ENCODE measurements at places on chromosomes 13 and 19.

DNA sequence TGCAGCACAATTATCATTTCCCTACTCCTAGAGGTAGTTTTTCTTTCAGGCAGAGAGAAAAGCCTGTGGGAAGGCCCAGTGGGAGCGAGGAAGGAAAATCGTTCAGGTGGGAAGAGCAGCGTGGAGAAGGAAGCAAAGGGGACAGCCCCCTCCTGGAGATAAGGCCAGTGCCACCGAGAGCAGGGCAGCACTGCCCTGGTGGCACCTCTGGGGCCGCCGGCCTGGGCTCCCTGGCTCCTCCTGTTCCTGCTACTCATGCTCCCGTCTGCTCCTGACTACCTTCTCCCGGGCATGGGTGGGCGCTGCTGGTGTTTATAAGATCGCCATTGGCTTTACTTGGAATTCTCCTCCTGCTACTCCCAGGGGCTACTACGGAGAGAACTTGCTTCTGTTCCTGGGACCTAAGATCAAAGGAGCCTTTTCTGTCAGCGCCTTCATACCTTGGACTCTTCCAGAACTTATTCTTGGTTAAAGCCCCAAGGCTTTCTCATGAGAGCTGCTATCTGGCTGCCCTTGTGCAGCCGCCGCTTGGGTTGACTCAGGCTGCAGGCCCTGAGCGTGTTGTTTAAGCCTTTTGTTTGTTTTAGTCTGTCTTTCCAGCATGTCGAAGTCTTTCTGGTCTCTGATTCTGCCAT is 3.7 kb upstream of the FLT1 start:
- no peak for DNase-seq

DNA sequence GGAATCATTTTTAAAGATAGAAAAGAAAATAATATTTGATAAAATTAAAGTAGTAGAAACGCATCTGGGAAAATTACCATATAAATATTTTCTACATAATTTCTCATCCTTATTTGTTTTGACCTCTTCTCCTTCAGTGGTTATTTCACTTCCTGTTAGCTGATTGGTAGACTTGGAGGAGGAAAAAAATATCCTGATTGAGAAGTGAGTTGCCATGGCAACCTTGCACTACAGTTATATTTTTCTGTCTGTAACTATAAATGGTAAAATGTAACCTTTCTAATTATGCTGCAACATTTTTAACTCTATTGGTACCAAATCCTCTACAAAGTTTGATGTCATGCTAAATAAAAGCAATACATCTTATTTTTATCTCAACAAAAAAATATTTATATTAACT is 45.2 kb downstream of the SCEL start:
- DNase-seq: no peak

GRCh38 chr13:25920931-25921330 is 130.9 kb downstream of the SHISA2 start:
- DNase-seq: no peak

DNA sequence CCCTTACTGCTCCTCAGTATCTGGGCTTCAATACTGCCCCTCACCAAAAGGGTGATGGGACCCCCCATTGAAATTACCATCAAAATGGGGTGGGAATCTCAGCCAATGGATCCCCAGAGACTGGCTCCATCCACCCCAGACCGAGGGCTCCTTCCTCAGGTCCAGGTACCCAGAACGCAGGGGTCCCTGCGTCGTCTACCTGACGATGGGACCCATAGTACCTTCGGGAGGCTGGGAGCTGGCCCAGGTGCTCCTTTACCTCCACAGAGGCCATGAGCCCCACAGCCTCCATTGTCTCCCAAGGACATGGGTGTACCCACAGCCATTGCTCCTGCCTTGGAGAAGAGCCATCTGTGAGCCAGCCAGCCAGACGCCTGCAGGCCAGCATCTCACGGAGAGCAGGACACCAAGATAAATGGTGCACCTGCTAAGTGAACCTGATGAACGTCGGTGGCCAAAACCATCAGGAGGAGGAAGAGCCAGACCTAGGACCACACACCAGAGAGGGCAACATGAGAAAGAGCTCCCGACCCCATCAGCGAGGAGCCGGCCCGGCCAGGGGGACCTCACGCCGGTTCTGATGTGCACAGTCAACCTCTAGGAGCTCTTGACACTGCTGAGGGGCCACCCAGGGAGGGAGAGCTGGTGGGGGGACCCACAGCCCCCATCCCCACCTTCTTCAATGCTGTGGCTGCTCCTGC is 156.8 kb upstream of the SOX1 start:
- no peak for DNase-seq

DNA sequence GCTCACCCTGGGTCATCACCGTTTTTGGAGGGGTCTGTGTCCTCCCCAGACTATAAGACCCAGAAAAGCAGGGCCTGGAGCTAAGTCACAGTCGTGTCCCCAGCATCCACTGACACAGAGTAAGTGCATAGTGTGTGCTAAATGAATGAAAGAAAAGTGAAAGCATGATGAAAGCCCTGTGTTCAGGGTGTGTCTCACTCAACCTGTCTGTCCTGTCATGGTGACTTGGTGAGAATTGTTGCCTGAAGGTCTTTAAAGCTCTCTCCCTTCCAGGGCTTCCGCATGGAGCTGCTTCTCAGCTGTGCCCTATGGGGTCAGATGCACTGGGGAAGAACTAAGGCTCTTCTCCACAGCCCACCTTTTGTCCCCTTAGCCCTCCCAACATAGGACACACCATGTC is 20.5 kb upstream of the IGFL1 start:
- DNase-seq: no peak

GRCh38 chr13:33577007-33577406 is 240.9 kb upstream of the RFC3 start:
- DNase-seq: no peak

DNA sequence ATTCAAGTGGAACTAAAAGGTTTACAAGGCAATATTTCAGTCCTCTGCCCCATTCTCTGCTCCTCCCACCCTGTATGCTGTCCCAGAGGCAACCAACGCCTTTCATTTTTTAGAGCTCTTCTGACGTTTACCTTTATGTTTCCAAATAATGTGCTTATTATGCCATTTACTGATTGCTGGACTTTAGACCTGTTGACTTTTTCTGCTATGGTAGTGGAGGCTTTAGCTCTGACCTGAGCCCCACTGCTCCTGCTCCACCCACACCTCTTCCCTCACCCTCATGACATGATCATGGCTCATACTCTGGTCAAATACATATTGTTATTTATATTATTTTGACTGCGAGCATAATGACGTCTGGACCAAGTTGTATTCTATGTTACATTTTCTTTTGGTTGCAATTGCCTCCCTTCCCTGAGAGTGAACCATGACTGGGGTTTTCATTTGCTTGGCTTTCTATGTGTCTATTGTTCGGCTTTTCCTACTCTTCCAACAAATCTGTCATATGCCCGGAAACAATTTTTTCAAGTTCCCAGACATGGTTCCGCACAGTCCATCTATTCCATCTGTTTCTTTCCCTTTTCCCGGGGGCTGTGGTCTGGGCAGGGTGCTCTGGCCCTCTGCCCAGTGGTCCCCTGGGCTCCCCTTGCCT is 31.4 kb upstream of the GJB6 start:
- no peak for DNase-seq

GRCh38 chr19:4369888-4370260 is 26.5 kb downstream of the MPND start:
- DNase-seq: peak; percentile 73

DNA sequence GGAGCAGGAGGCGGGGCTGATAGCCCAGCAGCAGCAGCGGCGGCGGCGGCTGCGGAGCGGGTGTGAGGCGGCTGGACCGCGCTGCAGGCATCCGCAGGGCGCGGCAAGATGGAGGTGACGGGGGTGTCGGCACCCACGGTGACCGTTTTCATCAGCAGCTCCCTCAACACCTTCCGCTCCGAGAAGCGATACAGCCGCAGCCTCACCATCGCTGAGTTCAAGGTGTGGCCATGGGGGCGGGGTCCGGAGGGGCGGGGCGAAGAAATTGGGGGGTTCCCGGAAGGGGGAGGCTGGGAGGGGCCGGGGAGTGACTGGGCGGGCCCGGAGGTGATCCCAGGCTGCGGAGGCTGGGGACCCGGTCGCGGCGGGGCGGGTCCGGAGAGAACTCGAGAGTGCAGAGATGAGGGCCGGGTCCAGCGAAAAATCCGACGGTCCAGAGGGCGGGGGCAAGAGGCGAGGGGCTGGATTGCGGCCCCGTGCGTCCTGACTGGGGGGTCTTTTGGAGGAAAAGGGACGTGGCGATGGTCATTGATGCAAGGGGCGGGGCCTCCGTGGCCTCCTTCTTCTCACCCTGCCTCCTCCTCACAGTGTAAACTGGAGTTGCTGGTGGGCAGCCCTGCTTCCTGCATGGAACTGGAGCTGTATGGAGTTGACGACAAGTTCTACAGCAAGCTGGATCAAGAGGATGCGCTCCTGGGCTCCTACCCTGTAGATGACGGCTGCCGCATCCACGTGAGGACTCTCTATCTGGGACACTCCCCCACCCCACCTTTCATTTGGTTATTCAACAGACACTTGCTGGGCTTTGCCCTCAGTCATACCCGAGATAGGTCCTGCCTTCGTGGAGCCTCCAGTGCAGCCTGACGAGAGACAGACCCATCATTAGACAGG is at the start of gene TBCB:
TSS of gene TBCB (plus strand) at position 16 of the 891 bp plus-strand sequence. CDS start at position 109, 93 bp downstream.
- peak; percentile 90 for DNase-seq

DNA sequence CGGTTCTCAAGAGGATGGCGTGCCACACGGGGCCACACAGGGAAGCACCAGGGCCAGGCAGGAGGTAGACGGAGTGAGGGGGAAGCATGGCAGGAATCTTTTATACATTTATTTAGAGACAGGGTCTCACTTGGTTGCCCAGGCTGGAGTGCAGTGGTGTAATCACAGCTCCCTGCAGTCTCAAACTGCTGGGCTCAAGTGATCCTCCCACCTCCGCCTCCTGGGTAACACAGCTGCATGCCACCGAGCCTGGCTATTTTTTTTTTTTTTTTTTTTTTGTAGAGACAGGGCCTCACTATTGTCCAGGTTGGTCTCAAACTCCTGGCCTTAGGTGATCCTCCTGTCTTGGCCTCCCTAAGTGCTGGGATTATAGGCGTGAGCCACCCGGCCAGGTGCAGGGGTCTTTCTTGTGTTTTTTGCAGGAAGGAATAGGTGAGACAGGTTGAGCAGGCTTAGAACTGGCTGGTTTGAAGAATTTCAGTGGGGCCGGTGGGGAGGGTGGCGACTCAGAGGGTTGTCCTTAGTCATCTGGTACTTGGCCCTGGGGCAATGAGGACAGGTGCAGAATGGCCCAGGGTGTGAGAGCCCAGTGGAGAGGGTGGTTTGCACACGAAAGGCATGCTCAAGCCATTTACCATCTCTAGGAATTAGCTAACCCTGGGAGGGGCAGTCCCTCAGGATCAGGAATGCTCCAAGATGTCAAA is 7.6 kb downstream of the SSC5D start:
- DNase-seq: no peak

DNA sequence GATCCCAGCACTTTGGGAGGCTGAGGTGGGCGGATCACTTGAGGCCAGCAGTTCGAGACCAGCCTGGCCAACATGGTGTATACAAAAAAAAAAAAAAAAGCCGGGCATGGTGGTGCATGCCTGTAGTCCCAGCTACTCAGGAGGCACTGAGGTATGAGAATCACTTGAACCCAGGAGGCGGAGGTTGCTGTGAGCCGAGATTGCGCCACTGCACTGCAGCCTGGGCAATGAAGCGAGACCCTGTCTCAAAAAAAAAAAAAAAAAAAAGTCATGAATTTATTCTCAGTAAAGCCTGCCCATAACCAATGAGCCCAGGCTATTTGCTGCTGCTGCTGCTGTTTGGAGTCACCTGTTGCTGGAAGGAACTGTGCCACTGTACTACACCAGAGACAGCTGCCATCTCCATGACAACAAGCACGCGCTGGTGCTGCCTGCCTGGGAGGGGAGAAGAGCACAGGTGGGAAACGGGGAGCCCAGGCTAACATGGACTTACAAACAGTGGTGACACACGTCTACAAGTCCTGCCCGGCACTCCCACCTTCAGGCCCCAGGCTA is 11.3 kb downstream of the ZFR2 start:
- DNase-seq: no peak

DNA sequence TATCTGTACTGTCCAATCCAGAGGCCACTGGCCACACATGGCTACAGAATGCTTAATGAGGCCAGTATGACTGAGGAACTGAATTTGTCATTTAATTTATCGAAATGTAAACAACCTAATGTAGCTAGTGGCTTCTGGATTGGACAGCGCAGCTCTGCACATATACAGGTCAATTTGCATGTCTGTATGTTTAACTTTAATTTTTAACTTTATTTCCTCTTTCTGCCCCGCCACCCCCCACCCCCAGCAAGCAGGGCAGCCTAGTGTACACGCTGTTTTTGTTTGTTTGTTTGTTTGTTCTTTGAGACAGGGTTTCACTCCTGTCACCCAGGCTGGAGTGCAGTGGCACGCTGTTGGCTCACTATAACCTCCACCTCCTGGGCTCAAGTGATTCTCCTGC is 15.5 kb downstream of the ZSWIM9 start:
- DNase-seq: no peak

DNA sequence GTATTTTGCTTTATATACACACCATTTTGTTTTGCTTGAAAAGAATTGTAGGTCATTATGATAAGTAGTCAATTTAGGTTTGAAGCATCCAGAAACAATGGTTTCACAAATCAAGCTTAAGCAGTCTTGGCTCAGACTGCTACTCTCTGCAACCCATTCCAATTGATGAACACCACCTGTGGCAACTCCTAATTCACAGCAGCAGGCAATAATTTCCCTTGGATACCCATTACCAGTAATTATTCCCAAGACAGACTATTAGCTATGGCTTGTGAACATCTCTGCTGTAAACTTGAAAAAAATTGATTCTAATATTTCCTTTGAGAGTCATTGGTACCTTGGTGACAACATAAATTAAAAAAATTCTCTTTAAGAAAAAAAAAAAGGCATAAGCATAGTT is 299.3 kb upstream of the SLITRK6 start:
- DNase-seq: no peak

Data from stimulated activated CD4-positive, alpha-beta T cell treated with anti-CD3 and anti-CD28 coated beads, Interleukin-2, amount 100 ng/mL, for 48 hours (primary cell).